ENCODE measurements at places on chromosomes 13 and 19.
A peak's percentile ranks its signal among the peaks of the same experiment; 100 is the strongest.

GRCh38 chr13:19601749-19602725, 31.4 kb upstream of the MPHOSPH8 start:
- DNase-seq = peak; percentile 81

DNA sequence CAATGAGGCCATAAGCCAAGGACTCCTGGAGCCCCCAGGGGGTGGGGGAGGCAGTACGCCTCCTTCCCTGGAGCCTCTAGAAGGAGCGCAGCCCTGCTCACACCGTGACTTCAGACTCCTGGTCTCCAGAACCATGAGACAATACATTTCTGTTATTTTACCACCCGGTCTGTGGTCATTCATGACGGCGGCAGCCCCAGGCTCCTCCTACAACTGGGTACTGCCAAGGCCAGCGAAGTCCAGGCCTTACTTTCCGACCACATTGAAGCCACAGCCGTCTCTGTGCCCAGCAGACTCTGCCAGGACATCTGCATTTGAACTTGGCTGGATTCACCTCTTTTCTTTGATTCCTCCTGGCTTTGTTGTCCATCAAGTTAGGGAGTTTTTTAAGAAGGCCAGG, 10.5 kb downstream of the GNG7 start:
- DNase-seq = no peak

DNA sequence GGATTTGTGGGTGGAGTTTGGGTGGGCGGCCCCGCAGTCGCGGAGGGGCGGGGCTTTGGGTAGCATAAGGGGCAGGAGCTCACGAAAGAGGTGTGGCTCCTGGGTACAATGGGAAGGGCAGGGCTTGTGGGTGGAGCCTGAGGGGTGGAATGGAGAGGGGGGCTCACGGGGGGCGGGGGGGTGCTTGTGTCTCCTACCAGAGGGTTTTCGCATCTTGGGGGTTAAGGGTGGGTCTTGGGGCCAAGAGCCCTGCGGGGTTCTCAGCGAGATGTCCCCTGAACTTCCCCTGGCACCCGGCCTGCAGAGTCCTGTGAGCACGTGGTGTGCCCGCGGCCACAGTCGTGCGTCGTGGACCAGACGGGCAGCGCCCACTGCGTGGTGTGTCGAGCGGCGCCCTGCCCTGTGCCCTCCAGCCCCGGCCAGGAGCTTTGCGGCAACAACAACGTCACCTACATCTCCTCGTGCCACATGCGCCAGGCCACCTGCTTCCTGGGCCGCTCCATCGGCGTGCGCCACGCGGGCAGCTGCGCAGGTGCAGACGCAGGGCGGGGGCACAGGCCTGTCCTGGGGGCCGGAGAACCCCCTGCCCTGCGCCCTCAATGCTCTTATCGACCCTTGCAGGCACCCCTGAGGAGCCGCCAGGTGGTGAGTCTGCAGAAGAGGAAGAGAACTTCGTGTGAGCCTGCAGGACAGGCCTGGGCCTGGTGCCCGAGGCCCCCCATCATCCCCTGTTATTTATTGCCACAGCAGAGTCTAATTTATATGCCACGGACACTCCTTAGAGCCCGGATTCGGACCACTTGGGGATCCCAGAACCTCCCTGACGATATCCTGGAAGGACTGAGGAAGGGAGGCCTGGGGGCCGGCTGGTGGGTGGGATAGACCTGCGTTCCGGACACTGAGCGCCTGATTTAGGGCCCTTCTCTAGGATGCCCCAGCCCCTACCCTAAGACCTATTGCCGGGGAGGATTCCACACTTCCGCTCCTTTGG, 5.1 kb downstream of the FSTL3 start:
- peak; percentile 85 for DNase-seq

- DNase-seq = no peak
Observed at GRCh38 chr13:90686442-90686841, 661.0 kb upstream of the MIR17HG start.

GRCh38 chr13:35793823-35794222, 317.3 kb upstream of the MAB21L1 start:
- no peak for DNase-seq

DNA sequence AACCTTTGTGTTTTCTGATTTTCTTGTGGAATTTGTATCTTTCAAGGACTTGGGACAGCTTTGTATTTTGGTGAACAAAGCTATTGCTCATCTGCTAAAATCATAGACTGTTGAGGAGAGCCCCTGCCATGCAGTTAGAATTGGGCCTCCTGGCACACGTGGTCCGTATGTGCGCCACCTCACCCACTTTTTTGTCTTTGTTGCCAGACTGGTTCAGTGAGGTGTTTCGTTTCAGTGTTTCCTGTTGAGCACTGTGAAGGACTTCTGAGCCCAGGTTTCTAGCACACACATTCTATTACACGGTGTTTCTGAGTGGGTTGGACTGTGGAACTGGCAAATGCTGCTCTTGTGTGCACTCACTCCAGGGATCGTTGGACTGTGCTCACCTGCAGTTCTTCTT, 37.6 kb upstream of the RNF113B start:
- no peak for DNase-seq

DNA sequence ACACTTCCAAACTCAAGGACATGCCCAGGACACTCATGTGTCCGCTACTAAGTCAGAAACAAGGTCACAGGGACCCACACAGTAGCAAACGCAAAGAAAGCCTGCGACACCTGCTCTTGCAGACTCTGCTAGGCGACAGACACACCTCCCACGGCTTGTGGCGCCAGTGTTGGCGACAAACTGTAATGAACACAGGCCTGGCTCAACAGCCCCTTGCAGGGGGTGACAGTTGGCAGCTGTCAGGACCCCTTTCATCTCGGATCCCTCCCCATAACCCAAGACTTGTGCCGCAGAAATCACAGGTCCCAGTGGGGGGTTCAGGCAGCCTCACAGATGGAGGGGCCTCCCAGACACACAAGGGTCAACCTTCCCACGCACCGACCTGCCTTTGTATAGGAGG, 364 bp downstream of the CKM start:
- no peak for DNase-seq

GRCh38 chr13:50809133-50810090, 34.1 kb downstream of the DLEU7 start:
- DNase-seq = no peak

GRCh38 chr19:37221136-37221535, 3.1 kb downstream of the ZNF383 start:
- DNase-seq = no peak

- DNase-seq = no peak
Observed at GRCh38 chr13:41883147-41883546, 77.8 kb downstream of the VWA8 start.

DNA sequence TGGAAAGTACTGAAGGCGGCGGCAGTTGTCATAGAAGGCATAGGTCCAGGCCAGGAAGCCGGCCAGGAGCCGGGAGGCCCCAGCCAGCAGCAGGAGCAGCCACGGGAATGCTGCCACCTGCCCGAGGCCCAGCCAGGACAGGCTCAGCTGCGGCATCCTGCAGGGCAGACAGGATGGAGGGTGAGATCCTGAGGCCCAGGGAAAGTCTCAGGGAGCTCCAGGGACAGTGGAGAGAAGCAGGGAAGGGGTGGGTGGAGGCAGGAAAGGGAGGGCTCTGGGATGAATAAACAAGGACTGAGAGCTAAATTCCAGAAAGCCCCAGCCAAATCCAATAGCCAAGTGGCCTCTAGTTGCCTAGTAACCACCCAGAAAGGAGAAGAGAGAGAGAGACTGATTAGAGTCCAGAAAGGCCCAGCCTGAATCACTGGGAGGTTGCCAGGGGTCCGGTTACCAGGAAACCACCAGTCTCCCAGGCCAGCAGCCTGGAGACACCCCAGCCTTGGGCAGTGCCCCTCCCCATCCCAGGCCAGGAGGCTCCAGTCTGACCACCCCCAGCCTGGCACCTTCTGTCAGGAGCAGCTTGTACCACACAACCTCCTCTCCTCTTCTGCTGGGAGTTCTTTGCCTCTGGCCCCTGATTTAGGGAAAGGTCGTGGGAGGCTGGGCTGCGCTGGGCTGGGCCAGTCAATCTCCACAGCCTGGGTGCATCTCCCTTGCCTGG, 7.5 kb upstream of the OR10H5 start:
- DNase-seq = peak; percentile 25

GRCh38 chr19:4113398-4114088, 10.4 kb downstream of the MAP2K2 start:
- DNase-seq = no peak

GRCh38 chr19:31232180-31232579, 117.1 kb downstream of the TSHZ3 start:
- no peak for DNase-seq

DNA sequence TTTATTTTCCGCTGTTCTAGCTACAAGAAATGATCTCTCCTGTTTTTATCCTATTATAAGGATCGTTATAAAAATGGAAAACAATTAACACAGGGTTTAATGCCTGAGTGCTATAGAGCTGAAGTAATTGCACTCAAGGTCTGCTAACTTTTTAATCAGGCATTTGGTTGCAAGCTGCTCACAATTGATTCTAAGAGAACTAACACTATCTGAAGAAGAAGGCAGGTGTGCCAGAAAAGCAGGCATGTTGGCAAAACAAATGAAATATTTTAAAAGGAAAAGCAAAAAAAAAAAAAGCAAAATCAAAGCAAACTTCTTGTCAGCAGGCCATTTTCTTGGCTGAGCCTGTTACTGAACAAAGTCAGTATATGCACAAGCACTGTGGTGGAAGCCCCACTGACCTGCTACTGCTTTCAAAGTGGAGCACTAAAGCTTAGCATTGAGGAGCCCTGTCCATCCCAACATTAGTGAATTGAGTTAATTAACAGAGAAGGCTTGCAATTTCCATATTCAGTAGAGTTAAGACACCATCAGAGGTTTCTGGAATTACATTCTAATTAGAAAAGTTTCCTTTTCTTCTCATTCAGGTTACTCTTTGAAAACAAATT, 574.2 kb downstream of the PCDH9 start:
- DNase-seq = no peak

- DNase-seq = peak; percentile 44
Observed at GRCh38 chr19:40596608-40597328, 4.4 kb upstream of the LTBP4 start.

- peak; percentile 74 for DNase-seq
Observed at GRCh38 chr13:19984430-19985218, 26.1 kb downstream of the ZMYM2 start.

- DNase-seq = no peak
Observed at GRCh38 chr13:51589793-51590192, 5.5 kb downstream of the WDFY2 start.

- DNase-seq = no peak
Observed at GRCh38 chr13:110284779-110285484, 22.0 kb downstream of the COL4A1 start.

DNA sequence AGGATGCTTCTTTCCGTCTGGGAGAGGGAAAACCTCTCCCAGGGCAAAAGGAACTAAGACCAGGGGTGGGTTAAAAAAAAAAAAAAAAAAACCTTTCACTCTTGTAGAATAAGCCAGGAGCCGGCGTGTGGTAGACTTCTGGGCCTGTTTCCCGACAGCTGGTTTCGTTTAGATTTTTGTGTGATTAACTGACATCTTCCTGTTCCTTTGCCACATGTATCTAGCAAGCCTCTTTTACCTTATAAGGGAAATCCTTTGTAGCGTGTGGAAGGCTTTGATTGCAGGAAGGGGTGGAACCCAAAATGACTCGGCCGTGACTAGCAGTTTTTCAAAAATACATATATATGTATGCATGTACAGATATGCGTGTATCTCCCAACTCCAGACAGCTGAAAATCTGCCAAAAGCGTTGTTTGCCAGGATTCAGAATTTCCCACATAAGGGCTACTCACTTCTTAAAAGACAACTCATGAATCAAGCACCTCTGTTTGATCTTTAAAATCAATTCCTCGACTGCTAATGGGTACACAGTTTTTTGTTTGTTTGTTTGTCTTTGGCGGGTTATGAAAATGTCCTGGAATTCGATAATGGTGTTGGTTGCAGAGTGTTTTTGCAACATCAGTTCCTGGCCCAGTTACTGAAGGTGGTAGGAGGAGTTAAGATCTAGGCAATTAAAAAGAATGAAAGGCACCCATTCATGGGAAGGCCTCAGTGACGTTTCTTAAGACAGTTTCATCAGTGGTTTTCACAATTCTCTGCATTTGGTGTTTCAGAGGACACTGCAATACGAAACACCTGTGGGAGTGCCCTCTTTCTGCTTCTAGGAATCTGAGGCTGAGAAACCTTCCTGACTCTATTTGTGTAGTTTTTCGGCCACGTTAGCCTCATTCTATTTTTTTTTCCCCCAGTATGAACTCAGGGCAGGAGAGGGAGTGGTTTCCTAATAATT, 2.7 kb downstream of the TPM4 start:
- peak; percentile 98 for DNase-seq

- DNase-seq = no peak
Observed at GRCh38 chr19:31274251-31275067, 74.8 kb downstream of the TSHZ3 start.

GRCh38 chr13:82614086-82614485, 1268.2 kb downstream of the SLITRK1 start:
- DNase-seq = no peak

GRCh38 chr19:29483641-29483920, 42.2 kb upstream of the VSTM2B start:
- no peak for DNase-seq

DNA sequence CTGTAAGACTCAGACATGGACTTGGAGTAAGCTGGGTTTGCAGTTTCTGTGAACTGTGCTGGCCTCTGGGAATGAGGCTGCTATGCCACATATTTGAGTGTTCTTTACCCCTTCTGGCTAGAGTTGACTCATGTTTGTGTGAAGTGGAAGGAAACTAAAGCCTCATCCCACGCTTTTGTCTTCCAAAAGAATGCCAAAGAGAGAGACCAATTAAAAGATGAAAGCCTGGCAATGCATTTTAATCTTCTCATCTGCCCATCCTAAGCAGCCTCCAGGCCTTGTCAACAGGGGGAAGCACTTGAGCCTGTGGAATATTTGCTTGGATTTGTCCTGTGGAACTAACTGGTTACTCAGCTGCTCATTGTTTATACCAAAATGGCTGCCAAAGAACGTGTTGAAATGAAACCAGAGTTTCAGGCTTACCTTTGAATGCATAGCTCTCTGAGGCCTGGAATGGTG, 49.1 kb downstream of the LMO7 start:
- DNase-seq = no peak

DNA sequence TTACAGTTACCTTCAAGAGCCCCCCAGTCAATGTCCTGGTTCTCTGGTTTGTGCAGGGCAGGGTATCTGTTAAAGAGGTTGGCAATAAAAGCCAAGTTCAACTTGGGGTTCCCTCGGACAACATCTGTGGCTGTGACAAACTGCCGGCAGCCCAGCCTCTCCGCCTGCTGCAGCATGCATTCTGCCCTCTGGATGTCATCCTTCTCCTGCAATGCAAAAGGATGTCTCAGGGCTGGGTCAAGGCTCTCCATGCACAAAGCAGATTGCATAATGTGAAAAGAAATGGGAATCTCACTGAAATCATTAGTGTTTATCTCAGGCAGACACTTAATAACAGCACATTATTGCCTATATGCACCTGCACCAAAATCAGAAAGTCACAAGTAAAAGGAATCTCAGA, 35.1 kb downstream of the LCP1 start:
- no peak for DNase-seq

DNA sequence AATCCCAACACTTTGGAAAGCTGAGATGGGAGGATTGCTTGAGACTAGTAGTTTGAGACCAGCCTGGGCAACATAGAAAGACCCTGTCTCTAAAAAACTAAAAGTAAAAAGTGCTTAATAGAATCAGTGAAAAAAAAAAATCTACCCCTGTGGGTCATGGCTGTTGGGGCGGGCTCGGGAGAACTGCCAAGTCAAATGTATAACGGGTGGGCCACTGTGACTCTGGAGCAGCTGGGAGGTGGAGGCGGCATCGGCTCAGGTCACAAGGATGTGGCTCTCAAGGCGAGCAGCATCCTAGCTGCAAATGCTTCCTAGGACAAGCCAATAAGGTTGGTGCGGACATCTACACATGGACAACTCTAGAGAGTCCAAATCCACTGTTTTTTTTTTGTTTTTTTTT, 30.9 kb downstream of the C19orf47 start:
- no peak for DNase-seq

GRCh38 chr13:19818223-19818842, 35.6 kb upstream of the PSPC1 start:
- peak; percentile 53 for DNase-seq

- DNase-seq = no peak
Observed at GRCh38 chr13:27117158-27117557, 54.5 kb downstream of the USP12 start.
